ENCODE measurements at places on chromosomes 1 and 21.

- no peak for DNase-seq
These were observed 66.3 kb upstream of the PPP2R5A start for GRCh38 chr1:212218911-212219310.

DNA sequence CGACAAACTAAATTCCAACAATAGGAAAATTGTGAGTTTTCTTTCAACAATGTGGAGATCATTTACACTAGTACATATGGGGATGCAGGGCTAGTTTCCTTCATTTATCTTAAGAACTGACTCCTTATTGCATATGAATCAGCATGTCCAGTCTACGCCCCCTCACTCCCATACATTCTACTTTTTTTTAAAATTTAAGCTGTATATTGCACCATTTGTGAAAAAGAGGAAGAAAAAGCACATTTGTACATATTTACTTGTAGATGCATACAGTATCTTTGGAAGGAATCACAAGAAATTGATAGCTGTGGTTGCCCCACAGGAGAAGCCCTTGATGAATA lies 15.9 kb downstream of the VPS26C start:
- DNase-seq = no peak

- no peak for DNase-seq
These were observed 42.5 kb upstream of the C1orf174 start for GRCh38 chr1:3942416-3943122.

- DNase-seq = no peak
These were observed 92.7 kb downstream of the LEPR start for GRCh38 chr1:65512967-65513780.

DNA sequence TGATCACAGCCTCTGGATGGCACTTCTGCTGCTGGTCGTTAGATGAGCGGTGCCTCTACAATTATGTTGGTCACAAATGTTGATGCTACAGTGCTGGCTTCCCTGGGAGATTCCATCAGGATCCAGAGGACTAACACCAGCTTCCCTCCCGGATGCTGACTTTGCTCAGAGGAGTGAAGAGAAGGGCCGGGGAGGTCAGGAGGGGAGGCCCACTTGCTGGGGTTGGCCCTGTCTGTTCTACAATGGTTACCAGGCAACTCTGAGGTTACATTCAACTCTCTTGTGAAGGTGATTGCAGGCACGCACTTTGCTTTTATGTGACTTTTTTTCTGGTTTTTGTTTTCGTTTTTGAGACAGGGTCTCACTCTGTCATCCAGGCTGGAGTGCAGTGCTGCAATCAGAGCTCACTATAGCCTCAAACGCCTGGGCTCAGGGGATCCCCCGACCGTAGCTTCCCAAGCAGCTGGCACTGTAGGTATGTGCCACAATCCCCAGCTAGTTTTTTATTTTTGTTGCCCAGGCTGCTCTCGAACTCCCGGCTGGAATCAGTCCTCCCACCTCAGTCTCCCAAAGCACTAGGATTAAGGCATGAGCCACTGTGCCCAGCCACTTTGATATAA lies 112.5 kb downstream of the ADSS2 start:
- no peak for DNase-seq

DNA sequence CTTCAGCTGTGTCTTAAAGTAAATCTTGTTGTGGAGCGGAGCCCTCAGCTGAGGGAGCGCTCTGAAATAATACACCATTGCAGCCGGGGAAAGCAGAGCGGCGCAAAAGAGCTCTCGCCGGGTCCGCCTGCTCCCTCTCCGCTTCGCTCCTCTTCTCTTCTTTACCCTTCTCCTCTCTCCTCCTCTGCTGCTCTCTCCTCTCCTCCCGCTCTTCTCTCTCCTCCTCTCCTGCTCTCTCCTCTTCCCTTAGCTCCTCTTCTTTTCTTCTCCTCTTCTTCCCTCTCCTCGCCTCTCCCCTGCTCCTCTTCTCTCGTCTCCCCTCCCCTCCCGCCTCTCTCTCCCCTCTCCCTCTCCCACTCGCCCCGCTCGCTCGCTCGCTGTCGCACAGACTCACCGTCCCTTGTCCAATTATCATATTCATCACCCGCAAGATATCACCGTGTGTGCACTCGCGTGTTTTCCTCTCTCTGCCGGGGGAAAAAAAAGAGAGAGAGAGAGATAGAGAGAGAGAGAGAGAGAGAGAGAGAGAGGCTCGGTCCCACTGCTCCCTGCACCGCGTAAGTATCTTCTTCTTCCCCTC lies at the start of gene PROX1:
PROX1 (plus strand) TSS at position 47 of the 580 bp plus-strand sequence. CDS start 8,563 bp downstream, outside the sequence.
- DNase-seq = peak; percentile 67

GRCh38 chr1:20343149-20343937 lies 52.7 kb downstream of the VWA5B1 start:
- no peak for DNase-seq

DNA sequence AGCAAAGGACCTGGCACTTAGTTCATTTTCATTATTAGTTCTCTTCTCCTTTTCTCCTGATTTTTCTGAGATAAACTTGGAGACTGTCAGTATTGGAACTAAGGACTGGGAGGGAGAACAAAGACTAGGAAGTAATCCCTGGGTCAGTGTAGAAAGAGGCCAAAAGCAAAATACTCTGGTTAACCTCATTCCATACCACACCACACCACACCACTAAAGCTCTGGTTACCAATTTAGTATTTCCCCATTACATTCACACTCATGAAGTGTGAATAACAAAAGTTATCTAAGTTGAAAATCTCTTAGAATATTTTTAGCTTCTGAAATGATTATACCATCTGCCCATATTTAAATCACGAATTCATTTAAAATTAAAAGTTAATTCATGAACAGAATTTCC lies 68.9 kb upstream of the DMRTA2 start:
- no peak for DNase-seq

- DNase-seq = no peak
These were observed 17.7 kb upstream of the A3GALT2 start for GRCh38 chr1:33338440-33339211.

DNA sequence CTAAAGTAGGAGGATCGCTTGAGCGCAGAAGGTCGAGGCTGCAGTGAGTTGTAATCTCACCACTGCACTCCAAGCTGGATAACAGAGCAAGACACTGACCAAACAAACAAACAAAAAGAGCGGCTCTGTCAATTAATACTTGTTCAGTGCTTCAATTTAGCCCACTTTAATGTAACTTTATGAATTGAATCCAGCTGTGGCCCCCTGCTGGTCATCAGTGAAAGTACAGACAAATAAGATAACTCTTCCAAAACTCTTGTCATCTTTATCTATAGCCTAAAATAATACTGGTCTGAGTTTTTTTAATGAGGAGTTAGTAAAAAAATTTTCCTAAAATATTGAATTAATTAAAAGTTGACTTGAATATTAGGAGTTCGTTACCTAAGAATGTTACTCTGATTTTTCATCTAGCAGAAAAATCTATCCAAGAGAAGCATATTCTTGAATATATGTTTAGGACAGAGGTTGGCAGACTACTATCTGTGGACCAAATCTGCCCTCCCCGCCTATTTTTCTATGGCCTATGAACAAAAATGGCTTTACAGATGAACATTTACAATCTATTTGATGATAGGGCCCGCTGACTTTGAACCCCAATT lies 26.1 kb downstream of the ATP5PF start:
- peak; percentile 2 for DNase-seq

DNA sequence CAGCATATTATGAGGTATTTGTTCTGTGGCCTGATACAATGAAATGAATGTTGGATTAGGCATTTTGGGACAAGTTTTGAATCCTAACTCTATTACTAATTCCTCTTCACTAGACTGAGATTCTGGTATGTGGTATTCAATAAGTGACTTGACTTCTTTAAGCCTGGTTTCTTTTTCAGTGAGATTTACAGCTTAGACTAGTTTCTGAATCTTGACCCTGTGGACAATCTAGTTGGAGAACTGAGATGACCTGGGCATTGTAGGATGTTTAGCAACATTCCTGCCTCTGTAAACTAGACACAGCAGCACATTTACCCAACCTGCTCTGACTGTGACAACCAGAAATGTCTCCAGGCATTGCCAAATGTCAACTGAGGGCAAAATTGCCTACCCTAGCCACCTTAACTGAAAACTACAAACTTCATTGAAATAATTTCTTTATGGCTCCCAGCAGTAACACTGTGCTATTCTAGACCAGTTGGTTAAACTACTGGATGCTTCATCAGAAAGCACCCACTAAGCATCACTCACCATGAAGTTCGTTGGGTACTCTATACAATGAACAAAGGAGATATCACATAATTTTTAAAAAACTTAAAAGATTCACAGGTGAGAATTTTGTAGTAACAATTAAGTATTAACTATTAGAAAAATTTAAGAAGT lies 16.8 kb downstream of the PTPRC start:
- DNase-seq = no peak

DNA sequence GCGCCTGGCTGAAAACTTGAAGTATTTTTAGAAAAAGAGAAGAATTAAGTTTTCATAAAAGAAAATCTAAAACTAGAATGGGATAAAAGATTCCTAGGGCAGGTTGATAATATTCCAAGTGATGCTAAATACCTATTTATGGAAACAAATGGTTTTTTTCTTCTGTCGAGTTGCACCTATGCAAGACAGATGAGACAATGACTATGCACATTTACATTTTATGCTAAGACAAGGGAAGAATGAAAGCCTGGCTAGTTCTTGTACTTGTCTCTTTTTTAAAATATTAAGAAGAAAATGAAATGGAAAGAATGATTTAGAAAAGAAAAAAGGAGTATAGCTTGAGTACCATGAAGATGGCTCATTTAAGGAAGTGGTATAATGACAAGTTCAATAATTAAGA lies 24.4 kb upstream of the USP24 start:
- DNase-seq = no peak

- DNase-seq = no peak
These were observed 109.9 kb downstream of the KIAA0319L start for GRCh38 chr1:35447278-35447677.

DNA sequence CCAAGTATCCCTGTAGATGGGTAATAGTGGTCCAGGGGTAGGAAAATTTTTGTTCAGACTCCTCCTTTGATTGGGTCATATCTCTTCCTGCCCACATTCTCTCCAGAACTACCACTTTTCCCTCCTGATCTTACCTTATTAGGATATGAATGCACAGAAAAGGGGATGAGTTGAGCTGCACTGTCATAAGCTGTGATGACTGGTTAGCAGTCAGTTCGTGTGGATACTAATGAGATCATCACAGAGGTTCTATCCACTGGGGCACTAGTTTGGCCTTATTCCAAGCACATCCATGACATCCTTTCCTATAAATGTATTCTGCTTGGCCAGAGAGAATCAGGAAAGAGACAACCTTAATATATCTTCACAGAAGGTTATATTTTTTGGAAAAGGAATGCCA lies 22.1 kb upstream of the TBX15 start:
- DNase-seq = no peak

GRCh38 chr21:45088729-45089128 lies 14.3 kb downstream of the ADARB1 start:
- DNase-seq = no peak

GRCh38 chr1:157955221-157955620 lies 38.2 kb upstream of the KIRREL1 start:
- DNase-seq = no peak

GRCh38 chr1:22750685-22751051 lies 40.0 kb downstream of the EPHB2 start:
- peak; percentile 17 for DNase-seq

DNA sequence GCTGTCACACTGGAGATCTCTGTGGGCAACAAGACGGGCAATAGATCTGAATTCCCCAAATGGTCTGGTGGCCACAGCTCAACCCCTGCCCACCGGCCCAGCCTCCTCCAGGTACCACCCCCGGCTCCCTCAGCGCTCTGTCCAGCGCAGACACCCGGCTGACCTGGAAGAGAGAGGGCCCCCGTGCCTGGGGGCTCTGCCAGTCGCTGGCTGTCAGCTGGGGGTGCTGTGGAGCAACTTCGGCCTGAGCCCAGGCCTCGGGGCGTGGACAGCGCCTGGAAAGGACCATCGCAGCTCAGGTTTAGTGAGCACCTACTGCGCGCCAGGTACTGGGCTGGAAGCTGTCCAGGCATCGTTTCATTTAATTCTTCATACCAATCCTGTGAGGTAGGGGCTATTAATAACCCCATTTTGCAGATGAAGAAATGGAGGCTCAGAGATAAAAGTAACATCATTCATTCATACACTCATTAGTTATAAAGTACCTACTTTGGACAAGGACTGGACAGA lies 51.0 kb downstream of the AHDC1 start:
- no peak for DNase-seq

GRCh38 chr1:50517488-50517887 lies 94.2 kb upstream of the DMRTA2 start:
- DNase-seq = no peak

DNA sequence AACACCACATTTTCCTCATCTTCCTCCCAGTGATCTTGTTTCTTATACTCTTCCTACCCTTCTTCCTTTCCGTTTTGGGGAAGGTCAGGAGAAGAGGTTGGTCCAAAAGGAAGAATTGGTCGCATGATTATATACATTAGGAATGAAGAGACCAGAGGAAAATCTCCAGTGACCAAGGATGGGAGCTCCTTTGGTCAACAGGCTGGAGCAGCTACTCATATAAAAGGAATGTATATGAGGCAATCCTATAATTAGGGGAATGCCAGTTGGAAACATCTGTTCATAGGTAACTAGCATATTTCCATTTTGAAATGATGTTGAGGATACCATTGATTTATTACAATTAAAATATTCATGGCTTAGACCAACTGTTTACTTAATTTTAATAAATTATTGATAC lies 114.5 kb downstream of the LRRC40 start:
- DNase-seq = no peak

GRCh38 chr1:163068716-163069115 lies 445 bp upstream of the RGS4 start:
- no peak for DNase-seq

DNA sequence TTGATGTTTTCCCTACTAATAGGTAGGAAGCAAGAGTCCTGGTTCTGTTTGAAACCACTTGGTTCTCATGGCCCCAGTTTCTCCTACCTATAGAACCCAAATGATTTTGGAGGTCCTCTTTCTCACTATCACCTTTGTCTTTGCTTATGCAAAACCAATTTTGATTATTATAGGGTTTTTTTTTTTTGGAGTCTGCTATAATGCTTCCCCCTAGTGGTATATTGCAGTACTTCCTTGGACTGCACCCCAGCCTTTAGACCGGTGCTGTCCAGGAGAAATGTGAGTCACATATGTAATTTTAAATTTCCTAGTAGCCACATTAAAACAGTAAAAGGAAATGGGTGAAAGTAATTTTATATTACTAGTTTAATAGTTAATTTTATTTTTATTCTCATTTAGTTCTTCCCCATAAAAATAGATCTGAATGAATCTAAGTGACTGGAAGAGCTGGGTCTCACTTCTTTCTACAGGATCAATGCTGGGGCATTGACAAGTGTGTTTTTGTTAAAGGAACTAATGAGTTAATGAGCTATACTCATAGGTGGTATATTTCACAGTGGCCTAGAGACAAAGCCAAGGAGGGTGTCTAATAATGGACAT lies 10.6 kb downstream of the FCMR start:
- DNase-seq = peak; percentile 64

Measured in Calu3 (cell line).